Kidney (tissue), 22 donors: ENCODE measurements at places on chromosomes 1 and 21. TPM values are rescaled to one million over a fixed set of nuclear protein-coding genes. Genes with fewer than 3 reads are reported as not detected.

The SLC5A3 gene
- total RNA-seq: 26.0 TPM

The CELSR2 gene
- total RNA-seq: 65.6 TPM

GRCh38 chr21:33380483-33380998 is 22.7 kb upstream of the IFNGR2 start:
- peak; percentile 46 for DNase-seq

- no peak for DNase-seq
Observed at GRCh38 chr1:30185809-30186208, 537.6 kb downstream of the MATN1 start.

DNA sequence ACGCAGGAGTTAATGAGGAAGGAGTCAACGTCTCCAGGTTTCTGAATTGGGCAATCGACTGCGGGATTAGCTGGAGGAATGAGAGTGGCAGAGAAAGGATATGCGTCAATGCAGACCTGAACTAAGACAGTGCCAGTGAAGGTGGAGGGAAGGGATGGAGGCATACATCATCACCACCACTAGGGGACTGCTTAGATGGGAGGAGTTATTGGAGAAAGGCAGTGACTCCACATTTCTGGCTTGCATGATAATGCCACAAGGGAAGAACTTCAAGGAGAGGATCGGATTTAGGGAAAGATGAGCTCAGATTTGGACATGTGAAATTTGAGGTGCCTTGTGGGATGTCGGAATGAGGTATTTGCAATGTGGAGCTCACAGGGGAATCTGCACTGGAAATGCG is 17.5 kb downstream of the VASH2 start:
- no peak for DNase-seq

GRCh38 chr1:58695206-58695605 is 4.7 kb downstream of the MYSM1 start:
- DNase-seq: no peak

GRCh38 chr1:17798799-17799382 is 43.8 kb downstream of the ACTL8 start:
- no peak for DNase-seq

DNA sequence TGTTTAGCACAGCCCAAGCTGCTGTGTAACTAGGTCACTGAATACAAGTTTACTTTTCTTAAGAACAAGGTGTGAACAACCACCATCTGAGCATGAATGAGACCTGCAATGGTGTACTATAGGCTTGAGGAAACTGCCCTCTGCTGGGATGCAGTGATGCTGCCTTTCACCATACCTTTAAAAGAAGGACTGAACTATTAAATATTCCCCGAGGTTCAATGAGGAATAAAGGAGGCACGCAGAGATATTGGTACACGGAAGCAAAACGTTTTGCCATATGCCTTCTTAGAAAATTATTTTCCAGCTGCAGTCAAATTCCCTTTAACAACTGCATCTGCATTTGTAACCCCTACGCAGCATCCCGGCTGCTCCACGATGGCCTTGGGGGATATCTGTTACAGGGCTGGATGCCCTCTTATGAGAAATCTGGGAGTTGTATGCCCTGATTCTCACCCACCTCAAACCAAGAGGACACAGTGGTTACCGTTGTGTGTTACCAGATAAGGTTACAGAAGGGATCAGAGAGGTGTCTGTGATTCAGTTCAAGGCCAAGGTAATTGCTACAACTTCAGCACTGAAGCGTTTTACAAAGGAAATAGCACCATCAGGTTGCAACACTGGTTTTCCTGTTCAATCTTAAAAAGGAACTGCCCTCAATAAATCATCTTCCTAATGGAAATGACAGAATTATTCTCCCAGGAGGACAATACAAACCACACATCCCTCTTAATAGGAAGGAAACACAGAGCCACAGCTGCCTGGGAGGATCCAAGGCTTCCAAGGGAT is 470.5 kb downstream of the LTN1 start:
- DNase-seq: peak; percentile 58

GRCh38 chr1:35324486-35324885 is 56.0 kb downstream of the ZMYM4 start:
- no peak for DNase-seq

- DNase-seq: peak; percentile 89
Observed at GRCh38 chr1:44786138-44786840, 1.7 kb downstream of the BEST4 start.

DNA sequence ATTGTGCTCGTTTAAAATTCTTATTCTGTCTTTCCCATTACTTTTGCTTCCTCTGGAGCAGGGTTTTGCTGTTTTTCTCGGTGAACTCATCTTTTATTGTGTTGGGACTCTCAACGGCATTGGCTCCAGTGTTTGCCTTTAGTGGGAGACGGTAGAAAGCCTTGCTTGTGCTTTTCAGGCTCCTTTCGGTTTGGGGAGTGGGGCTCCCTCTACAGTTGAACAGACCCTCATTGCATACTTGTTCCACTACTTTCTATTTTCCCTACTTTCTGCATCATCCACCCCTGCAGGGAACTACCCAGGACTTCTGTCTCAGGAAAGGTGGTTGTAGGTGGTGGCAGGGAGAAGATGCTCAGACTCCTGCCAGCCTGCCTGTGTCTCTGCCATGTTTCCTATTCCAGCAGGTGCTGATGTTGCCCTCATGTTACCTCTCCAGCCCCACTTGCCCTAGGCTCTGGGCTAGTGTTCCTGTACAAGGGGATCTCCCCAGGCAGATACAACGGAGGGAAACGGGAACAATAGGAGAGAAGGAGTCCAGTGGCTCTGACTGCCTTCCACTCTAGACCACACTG is 68.5 kb upstream of the ZBTB18 start:
- no peak for DNase-seq

- no peak for DNase-seq
Observed at GRCh38 chr1:21238141-21238800, 52.0 kb downstream of the ECE1 start.

DNA sequence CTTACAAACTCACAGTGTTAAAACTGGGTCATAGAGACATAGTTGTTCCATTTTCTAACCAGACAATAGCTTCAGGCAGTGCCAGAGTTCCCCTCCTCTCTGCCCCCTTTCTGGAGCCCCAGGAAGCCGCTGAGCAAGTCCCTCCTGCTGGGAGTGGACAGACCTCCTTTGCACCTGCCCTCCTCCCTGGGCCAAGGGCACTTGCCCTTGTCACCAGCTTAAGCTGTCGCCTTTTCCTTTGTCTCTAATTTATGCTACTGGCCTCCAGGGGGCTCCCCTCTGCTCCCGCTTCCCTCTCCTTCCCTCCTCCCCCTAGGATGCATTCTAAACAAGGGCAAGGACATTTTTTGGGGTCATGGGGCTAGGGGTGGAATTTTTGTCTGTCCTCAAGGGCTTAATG is 182.4 kb downstream of the MIS18A start:
- DNase-seq: no peak

- DNase-seq: no peak
Observed at GRCh38 chr1:54219688-54220003, 19.7 kb downstream of the MRPL37 start.

- DNase-seq: no peak
Observed at GRCh38 chr1:178581351-178582303, 68.7 kb downstream of the TEX35 start.
